IPS DF 19.7 (cell line): ENCODE measurements at places on chromosomes 13 and 19.

DNA sequence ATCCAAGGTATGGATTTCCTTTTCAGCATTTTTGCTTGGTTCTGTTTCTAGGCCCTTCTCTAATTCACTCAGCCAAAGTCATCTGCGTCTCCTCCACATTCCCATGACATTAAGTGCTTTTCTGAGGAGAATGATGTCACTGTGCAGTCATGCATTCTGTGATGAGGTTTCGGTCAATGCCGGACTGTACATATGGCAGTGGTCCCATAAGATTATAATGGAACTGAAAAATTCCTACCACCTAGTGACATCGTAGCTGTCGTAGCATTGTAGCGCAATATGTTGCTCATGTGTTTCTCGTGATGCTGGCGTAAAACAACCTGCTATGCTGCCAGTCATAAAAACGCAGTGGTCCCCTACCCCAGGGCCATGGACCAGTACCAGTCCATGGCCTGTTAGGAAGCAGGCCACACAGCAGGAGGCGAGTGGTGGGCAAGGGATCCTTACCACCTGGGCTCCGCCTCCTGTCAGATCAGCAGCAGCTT, 63.4 kb upstream of the TNFRSF19 start:
- no peak for DNase-seq

DNA sequence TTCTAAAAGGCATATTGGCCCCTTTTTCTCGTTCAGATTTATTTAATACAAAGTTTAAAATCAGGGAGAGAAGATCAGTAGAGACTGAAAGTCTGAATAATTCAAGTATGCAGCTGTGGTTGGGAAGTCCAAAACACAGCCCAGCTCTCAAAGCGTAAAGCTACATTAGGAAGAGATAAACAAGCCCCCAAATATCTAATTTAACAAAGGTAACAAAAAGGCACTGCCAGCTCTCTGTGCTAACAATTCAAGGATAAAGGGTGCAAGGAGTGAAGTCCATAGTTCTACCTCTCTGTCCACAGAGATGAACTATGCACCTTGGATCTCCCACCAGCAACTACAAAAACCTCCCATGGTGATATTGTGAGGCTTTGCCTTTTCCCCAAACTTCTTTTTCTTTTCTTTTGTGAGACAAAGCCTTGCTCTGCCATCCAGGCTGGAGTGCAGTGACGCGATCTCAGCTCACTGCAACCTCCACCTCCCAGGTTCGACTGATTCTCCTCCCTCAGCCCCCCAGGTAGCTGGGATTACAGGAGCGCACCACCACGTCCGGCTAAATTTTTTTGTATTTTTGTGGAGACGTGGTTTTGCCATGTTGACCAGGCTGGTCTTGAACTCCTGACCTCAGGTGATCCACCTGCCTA, 104.4 kb downstream of the LHFPL6 start:
- peak; percentile 45 for DNase-seq

DNA sequence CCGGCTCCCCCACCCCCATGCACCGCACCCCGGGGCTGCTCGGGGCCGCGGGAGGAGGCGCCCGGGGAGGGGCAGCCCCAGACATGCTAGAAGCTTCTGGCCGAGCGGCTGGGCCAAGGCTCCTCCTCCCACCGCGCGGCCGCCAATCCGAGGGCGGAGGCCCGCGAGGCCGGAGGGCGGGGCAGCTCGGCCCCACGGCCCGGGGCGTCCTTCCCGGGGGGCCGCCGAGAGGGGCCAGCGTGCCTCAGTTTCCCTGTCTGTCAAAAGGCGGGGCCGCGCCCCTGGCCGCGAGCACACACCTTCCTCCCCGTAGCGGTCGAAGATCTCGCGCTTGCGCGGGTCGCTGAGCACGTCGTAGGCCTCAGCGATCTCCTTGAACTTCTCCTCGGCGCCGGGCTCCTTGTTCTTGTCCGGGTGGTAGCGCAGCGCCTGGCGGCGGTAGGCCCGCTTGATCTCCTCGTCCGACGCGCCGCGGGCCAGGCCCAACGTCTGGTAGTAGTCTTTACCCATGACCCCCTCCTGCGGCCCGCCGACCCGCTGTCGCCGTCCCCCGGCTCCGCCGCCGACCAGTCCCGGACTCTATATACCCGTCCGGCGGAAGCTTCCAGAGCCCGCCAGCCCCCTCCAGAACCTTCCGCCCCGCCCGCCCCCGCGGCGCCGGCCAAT, at the start of gene DNAJB1:
Gene DNAJB1, minus strand, starts transcription at position 558 of the 666 bp plus-strand sequence. Its CDS starts 48 bp downstream, at position 510.
- no peak for DNase-seq

GRCh38 chr13:91868351-91868750, 469.9 kb downstream of the GPC5 start:
- no peak for DNase-seq

- peak; percentile 74 for DNase-seq
Observed at GRCh38 chr19:18802354-18802753, 11.2 kb upstream of the COMP start.

- no peak for DNase-seq
Observed at GRCh38 chr19:4713384-4713951, 10.2 kb downstream of the DPP9 start.

DNA sequence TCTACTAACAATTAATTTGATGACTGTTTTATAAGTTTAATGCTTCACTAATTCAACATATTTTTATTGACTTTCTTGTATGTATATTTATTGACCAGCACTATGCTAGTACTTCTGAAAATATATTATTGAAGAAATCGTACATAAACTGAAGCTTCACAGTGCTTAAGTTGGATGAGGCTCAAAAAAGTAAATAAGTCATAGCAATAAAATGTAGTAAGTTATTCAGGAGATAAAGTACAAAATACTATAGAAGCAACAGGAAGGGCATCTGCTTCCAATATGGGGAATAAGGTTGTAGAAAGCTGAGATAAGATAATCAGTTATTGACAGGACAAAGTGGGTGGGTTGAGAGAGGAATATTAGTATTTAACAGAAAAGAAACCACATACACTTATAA, 944.9 kb upstream of the MIR17HG start:
- no peak for DNase-seq

DNA sequence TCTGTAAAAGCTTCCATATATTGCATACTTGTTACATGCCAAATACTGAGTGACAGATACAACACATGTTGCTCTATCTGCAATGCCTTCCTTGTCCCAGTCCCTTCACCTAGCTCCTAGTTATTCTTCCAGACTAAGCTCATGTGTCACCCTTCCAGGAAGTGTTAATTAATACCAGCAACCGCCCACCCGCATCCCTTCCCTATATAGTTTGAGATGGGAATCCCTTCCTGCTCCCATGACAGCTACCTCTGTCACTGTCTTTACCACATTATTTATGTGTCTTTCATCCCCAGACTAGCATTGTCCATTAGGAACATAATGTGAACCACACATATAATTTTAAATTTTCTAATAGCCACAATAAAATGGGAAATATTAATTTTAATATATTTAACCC, 49.5 kb upstream of the FRY start:
- DNase-seq: no peak

GRCh38 chr13:28429685-28430290, 65.1 kb downstream of the FLT1 start:
- DNase-seq: peak; percentile 93

DNA sequence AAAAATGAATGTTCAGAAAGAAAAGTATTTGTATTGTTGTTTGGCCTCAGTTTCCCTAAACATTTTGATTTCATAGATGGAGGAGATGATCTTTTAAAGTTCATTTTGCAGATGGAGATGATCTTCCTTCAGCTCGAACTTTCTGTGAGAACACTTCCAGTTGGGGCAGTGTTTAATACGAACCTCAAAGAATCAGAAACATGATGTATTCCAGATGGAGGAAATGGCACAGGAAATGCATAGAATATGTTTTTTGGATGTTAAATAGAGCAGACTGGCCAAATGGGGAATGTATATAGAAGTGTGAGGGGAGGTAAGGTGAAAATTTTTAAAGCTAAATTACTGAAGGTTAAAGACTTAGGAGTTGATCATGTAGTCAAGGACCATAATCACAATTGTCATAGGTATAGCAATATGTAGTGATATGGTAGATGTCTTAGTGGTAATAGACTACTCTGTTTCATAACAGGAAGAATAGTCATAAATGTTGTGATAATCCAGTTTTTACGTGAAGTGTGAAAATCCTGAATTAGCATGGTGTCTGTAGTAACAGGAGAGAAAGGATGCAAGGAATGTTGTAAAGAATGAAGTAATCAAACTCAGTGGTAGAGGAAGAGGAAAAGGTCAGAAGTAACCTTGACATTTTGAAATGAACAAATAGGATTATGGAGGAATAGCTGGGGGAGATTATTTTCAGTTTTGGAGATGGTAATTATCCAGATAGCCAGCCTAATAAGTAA, 5.1 kb downstream of the RAP2A start:
- DNase-seq: no peak

GRCh38 chr19:10603873-10604459, 16.9 kb upstream of the AP1M2 start:
- no peak for DNase-seq

DNA sequence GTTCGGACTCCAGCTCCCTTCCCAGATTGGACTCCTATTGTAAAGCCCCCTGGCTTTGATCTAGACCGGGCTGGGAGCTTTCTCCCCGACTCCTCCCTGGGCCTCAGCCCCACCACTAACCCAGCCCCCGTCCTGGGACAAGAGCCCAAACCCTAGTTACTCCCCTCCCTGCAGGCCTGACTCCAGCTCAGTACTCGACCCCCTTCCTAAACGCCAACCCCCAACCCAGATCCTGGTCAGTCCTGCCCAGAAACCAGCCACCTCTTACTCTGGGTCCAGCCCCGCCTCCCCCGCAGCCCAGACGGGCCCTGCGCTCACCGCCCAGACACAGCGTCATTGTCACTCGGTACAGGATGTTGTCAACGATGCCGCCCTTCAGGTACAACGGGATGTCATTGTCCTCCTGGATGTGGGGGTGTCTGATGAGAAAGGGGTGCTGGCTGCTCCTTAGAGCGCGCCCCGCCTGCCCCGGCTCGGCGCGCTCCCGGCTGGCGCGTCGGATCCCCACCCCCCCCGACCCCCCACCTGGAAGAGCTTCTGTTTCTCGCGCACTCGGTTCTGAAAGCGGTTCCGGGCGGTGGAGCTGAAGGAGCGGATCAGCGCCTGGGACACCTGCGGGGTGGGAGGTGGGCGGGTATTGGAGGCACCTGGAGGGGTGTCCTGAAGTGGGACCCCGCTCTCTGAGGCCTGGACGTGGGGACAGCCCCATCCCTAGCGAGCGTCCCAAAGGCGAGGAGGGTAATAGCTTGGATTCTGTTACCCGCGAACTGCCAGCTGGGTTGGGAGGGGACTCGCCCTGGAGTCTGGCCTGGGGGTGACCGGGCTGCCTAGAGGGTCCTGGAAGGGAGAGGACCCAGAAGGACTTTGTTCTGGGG, 866 bp downstream of the COX7A1 start:
- no peak for DNase-seq

- no peak for DNase-seq
Observed at GRCh38 chr13:33932769-33933406, 114.9 kb downstream of the RFC3 start.

- DNase-seq: no peak
Observed at GRCh38 chr19:38039966-38040365, 133.0 kb downstream of the SIPA1L3 start.

DNA sequence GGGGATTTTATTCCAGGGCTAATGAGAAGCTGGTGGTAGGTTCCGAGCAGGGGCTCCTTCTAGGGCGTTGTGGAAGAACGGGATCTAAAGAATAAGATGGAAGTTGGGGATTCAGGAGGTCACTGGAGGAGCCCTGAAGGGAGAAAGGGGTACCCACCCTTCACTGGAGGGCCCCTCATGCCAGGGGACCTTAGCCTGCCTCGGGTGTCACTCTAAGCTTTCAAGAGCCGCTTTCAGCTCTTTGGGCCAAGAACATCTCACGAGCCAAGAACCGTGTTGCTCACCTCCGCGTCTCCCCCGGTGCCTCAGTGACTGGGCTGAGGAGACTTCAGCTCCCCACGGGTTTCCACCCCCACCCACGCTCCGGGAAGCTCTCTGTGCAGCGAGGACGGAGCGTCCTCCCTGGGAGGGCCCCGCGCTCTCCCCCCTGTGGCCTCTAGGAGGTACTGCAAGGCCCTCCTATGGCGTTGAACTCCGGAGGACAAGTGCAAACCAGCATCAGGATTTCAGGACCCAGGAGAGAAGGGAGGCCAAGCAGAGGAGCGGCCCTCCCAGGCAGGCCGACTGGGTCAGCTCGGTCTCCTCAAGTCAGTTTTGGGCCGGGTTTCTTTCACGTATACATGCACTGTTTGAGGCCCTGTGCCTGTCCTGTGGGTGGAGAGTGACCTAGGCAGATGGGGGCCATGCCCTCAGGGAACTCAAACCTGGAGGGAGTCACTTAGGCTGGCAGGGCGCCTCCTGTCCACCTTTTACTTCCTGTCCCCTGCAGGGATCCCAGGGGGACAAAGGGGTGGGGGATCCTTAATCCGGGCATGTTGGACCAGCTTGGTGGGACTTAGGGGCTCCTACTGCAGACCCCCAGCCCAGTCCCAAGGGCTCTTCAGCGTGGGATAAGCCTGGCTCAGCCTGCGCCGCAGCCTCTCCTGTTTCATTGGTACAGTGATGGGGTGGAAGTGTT, 5.1 kb upstream of the KRTDAP start:
- no peak for DNase-seq

DNA sequence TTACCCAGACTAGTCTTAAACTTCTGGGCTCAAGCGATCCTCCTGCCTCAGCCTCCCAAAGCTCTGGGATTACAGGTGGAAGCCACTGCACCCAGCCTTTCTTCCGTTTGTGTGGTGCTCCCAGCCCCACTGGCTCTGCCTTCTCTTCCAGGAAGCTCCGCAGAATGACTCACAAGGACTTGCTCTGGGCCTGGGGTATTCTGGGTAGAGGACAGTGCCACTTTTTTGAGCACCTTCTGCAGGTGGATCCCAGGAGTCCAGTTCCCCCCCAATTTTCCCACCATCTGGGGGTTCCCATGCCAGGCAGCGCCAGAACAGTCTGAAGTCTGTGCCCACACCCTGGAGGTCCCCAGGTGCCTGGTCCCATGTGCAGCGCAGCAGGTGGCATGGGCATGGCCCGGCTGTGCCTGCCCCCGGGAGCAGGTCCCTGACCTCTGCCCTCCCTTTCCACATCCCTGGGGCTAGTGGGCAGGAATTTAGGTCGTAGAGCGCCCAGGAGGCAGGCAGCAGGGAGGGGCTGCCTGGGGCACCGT, 1.6 kb downstream of the REEP6 start:
- no peak for DNase-seq

GRCh38 chr13:74452176-74452575, 318.0 kb upstream of the KLF12 start:
- no peak for DNase-seq

DNA sequence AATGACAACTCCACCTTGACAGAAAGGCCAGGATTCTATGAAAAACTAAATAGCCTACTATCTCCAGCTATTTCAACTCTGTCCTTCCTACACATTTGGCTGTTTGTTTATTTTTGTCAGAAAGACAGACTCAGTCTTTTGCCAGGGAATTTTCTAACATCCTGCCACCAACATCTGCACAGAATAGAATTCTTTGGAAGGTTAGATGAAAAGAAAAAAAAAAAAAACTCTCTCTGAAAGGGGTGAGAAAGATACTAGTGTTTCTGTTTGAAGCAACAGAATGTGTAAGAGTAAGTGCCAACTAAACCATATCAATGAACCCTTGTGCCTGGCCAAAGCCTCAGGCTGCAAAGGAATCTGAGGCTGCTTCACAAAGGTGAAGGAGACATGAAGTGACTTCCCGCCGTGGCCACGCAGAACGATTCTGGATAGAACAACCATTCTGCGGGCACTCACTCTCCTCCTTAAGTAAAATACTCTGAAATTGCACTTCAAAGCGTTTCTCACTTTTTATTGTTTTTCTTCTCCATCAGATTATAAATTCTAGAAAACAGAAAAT, 498.2 kb downstream of the IRS2 start:
- DNase-seq: no peak

- DNase-seq: no peak
Observed at GRCh38 chr13:70613295-70613694, 505.0 kb upstream of the KLHL1 start.
